ENCODE measurements at places on chromosomes 2 and 18. TPM values are rescaled to one million over a fixed set of nuclear protein-coding genes. Genes with fewer than 3 reads are reported as not detected.

The ZNF385B gene
- total RNA-seq: 12.2 TPM

DNA sequence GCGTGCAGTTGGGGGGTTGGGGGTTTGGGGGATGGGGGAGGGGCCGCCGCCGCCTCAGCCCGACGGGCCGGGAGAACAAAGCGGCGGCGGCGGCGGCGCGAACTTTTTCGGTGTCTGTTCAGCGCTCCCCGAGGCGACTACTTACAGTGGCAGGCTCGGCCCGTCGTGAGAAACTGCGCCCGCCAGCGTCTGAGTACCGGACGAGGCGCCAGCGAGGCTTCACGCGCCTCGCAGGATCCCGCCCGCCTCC, 172 bp downstream of the PRKD3 start:
- peak; percentile 91 for DNase-seq

The COLEC12 gene
- 7.9 TPM for total RNA-seq

DNA sequence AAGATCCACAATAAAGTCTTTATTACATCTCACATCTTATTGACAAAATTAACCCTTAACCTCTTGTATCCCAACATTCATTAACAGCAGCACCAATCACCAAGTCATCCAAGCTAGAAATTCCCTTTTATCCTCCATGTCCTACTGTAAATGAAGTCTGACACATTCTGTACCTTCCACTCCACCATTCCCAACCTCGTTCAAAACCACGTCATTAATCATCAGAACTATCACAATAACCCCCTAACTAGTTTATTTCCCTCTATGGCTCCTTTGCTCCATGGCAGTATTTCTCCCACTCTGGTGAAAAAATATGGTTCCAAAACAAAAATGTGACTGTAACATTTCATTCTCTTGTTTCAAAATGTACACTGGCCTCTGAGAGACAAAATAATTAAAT, 1626.2 kb downstream of the LRP1B start:
- DNase-seq: no peak

DNA sequence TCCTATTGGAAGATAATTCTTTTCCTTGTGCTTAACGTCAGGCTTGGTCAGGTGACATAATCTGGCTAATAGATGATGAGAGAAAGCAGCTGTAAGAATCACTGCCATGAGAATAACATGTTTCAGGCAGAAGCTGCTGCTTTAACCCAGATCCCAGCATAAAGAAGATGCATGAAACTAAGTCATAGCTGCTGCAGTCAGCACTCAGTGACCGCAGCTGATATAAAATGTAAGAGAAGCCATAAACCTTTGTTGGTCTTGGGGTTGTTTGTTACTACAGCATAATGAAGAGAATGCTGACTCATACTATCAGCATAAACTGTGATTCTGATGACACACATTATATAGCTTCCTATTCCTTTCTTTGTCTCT, 274.3 kb upstream of the TRIB2 start:
- DNase-seq: no peak

The RESP18 gene
- total RNA-seq: not detected

- DNase-seq: no peak
Measured at GRCh38 chr2:9497017-9497416, 22.7 kb downstream of the IAH1 start.
